Stimulated activated CD4-positive, alpha-beta T cell treated with anti-CD3 and anti-CD28 coated beads, Interleukin-1b, Interleukin-23, amount 100 ng/mL, for 1 hour (primary cell): ENCODE measurements at places on chromosomes 3 and 15.

- DNase-seq: no peak
Measured at GRCh38 chr15:92383519-92384324, 10.0 kb upstream of the ST8SIA2 start.

- DNase-seq: no peak
Measured at GRCh38 chr15:66720206-66721010, 18.4 kb downstream of the SMAD6 start.

DNA sequence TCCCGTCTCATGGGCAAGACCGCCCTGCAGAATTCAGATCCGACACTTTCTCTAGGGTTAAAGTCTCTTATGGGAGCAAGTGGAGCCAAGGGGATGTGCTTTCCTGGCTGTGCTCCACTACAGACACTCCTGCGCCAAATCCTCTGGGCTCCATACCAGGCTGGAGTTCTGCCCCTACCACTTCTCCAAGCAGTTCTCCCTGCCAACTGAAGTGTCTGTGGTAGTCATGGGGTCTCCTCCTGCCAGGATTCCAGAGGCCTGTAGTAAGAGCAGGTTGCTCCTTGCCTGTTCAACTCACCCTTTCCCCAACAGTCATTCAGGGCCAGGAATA is 403.2 kb downstream of the GRM7 start:
- no peak for DNase-seq

DNA sequence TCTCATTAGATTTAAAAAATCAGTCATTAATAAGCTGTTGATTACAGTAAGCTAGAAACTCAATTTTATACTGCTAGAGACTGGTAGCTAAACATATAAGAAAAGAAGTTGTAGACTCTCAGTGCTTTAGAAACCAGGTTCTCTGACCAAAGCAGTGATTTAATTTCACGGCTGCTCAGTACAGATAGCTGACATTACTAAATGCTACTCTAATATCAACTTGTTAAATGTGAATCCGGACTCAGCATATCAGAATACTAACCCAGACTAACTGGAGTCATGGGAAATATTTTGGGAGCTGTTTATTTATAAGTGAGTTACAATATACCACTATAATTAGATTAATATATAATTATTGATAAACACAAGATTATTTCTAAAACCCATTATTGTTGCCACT is 80.4 kb downstream of the NEDD4 start:
- no peak for DNase-seq

GRCh38 chr15:66891776-66892175 is 173.6 kb upstream of the SMAD3 start:
- no peak for DNase-seq

DNA sequence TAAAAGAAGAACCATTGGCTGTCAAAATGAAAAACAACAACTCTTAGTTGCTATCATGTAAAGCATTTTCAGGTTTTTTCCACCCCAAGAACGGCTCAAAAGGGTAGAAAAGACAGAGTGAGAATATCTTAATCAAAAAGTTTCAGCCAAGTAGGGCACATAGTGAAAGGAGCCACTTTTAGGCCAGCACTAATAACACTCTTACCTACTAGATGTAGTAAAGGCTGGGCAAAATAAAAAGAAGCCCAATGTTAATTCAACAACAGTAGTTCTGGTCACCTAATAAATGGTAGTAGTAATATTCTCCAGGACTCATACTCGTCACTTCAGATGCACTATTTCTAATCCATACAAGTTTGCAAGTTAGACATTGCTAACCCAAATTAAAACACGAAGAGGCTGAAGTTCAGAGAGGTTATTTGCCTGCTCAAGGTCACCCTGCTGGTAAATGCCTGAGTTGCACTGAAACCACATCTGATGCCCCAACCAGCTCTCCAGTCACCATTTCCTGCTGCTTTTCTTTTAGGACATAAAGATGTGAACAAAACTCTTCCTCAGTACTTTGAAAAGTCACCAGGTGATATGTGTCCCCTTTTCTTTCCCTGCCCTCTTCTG is 7.5 kb downstream of the GOLIM4 start:
- DNase-seq: no peak

DNA sequence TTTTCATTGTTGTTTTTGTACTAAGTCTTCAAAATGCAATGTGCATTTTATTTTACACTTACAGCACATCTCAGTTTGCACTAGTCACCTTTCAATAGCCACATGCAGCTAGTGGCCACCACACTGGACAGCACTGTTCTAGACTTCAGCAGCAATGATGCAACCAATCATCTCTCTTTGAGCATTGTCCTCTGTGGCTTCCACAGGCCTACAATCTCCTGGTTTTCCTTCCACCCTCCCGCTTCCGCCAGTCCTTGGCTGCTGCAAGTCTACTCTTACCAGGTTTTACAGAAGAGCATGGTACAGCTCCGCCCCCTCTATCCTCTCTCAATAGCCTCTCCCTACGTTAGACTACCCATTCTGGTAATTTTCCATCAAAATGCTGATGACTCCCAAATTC is 25.1 kb upstream of the FSIP1 start:
- no peak for DNase-seq
